Cardiac septum (tissue), 1 donor: ENCODE measurements at places on chromosomes 12 and 14.
A peak's percentile ranks its signal among the peaks of the same experiment; 100 is the strongest.

GRCh38 chr12:27342536-27342935, 9.9 kb downstream of the BMAL2 start:
- no peak for DNase-seq

GRCh38 chr12:6444704-6445688, at the start of gene CD27:
Gene CD27, plus strand, starts transcription at chr12:6444955. Its CDS starts 141 bp downstream, at chr12:6445096.
- no peak for DNase-seq

DNA sequence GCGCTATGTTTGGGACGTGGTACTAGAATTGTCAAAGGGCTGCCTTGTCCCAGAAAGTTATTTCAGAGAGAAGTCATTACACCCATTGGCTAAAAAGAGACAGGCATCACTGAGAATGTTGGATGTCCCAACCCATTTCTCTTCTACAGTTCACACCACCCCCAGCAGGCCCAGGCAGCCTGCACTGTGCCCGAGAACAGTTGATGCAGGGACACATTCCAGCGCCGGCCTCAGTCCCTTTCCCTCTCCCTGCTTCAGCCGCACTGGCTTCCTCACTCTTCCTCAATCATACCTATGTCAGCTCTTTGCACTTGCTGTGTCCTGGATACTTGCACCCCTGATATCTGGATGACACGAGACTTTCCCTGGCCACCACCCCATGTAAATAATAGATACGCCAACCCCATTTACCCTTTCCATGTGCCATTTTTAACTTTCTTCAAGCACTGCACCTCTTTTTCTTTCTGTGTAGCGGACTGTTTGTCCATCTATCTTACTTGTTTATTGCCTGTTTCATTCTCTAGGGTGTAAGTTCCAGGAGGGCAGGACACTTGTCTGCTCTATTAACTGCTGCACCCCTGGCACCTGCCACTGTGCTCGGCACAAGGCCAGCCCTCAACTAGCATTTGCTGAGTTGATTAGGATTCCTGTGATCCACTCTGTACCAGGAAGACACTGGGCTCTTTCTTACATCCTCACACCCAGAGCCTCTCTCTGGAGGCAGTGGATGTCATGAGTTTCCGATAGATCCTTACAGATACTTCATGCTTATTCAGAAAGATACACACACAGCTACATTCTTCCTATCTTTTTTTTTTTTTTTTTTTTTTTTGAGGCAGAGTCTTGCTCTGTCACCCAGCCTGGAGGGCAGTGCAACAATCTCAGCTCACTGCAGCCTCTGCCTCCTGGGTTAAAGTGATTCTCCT, 76.6 kb upstream of the CEP83 start:
- peak; percentile 20 for DNase-seq

DNA sequence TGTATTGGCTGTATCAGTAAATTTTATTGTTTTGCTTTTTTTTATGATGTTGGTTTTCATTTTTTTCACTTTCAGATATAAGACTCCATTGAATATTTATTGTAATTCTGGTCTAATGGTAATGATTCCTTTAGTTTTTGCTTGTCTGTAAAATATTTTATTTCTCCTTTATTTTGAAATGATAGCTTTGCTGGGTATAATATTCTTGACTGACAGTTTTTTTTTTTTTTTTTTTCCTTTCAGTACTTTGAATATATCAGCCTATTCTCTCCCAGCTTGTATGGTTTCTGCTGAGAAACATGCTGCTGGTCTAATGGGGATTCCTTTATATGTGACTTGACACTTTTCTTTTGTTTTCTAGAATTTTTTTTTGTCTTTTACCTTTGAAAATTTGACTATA, 195.1 kb upstream of the SLC38A2 start:
- DNase-seq = no peak

DNA sequence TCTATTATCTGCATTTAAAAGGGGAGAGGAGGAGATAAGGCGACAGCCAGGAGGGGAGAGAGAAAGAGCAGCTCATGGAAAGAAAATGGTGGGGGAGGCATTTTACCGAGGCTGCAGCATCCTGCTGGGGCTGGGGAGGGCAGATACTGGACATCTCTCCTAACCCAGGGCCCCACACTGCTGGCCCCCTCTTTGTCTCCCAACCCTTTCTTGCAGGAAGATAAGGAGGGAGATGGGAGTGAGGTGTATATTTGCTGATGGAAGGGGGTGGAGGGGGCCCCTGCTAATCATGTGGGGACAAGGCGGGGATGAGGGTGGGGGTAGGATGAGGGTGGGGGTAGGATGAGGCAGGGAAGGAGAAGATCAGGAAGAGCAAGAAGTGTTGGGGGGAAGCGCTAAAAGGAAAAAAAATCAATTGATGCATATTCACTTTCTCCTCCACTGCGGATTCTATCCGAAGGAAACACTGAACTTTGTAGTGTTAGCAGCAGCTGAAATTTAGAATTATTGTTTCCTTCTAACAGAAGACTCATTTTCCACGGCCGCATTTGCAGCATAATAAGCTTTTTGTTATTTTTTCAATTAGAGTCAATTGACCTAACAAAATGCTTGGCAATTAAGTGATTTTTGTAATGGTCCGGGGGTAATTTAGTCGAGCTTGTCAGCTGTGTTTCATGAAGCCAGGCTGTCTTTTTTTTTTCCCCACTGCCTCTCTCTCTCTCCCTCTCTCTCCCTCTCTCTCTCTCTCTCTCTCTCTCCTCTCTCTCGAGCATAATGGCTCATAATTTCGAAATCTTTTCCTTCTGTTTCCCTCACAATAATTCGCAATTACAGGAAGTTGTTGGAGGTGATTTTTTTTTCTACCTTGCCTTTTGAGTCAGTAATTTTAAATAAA, 1134.6 kb downstream of the BCL11B start:
- no peak for DNase-seq

DNA sequence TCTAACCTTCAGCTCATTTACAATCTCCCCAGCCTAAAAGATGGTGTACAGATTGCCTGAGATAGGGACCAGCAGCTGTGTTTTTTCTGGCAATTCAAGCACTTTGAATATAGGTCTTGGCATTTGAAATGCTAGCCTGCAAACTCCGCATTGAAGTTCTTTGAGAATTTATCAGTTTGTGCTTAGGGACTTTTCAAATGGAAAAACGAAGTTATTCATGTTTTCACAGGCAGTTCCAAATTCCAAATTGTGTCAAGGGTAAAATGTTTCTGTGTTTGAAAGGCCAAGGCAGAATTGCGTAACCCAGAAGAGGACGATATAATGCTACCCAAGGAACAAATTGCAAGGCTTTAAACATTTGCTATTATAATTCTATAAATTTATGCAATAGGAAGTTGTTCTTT, 168.9 kb upstream of the RASSF8 start:
- DNase-seq = no peak

DNA sequence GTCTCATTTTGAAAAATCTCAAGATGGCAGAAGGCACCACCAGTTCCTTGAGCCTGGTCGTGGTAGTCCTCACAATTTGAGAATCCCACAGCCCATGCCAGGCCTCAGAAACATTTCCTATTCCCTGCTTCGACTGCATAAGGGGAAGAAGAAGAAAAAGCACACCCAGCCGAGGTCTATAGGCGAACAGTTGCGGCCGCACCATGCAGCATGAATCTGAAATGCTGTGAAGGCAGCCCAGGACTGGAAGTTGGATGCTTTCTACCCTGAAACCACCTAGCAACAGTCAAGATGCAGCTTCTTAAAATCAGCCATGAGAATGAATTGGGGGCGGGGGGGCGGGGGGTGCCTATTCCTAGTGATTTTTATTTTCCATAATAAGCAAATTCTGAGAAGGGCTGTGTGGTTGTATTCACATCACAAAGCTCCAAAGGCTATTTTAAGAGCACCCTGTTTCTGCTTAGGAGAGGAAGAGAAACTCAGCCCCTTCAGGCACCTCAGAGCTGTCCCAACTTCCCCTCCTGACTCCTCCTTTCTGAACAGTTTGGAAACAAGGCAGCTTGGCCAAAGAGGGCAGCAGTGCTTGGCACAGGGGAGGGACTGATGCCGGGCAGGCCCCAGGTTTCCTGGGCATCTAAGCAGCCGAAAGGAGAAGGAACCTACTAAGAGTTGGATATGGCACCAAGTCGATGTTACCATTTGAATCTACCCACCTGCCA, 172.5 kb upstream of the FOXN3 start:
- no peak for DNase-seq

- DNase-seq = peak; percentile 57
These were observed 5.3 kb upstream of the BEGAIN start for GRCh38 chr14:100592461-100592891.

- DNase-seq = no peak
These were observed 246.3 kb downstream of the NTF3 start for GRCh38 chr12:5678176-5678575.

DNA sequence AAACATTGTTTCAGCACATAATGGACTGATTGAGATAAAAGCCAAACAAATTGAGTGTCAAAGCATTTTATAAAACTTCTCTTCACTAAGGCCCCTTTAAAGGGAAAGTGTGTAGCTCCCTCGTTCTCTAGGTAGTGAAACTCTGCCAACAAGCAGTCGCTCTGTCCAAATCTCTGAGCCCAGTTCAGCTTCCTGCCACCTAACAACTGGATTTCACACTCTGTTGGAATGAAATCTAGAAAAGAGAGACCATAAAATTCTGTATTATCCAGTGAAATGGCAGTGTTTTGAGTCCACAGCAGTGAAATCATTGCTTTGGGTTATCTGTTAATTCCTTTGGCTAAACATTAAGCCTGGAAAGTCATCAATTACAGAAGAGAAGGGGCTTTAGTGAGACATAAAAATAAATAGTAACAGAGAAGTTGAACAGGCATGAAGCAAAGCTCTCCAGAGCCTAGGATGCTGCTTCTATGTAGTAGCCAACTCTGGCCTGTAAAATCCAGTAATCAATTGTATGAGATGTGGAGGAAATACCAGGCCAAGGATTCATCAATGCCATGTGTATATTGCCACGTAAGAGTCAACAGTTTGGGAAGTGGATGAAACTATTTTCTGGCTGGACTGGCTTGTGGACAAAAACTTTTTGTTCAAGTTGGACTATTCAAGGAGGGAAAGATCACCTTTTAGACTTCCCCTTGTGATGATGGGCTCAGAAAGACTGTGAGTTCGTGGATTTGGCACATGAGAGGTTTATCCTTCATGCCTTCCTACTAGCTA, 122.5 kb downstream of the WIF1 start:
- DNase-seq = no peak

DNA sequence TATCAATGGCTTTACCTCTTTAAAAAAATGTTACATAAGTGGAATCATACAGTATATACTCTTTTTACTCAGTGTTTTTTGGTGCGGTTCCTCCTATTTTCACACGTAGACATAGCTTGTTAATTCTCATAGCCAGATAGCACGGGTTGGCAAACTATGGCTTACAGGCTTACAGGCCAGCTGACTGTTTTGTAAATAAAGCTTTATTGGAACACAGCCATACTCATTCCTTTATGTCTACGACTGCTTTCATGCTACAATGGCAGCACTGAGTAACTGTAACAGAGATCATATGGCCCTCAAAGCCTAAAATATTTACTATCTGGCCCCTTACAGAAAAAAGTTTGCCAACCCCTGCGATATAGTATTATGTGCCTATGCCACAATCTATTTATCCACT, 5.8 kb upstream of the DAAM1 start:
- DNase-seq = no peak

DNA sequence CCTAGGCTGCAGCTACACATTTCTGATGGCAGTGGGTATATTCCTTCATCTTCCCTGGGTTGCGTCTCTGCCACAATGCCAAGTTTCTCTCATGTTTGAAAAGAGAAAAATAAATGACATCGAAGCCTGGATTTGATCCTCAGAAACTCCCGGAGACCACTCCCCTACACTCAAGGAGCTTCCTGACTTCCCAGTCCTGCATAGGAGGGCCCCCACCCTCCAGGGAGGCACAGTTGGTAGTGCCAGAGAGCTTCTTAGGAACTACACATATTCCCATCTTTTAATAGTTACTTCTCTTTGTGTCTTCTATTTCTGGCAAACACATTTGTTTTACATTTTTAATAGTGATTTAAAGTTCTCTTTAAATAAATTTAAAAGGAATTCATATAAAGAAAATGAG, 30.7 kb downstream of the AP5M1 start:
- no peak for DNase-seq

GRCh38 chr12:38258411-38258810, 58.2 kb upstream of the ALG10B start:
- DNase-seq = no peak

DNA sequence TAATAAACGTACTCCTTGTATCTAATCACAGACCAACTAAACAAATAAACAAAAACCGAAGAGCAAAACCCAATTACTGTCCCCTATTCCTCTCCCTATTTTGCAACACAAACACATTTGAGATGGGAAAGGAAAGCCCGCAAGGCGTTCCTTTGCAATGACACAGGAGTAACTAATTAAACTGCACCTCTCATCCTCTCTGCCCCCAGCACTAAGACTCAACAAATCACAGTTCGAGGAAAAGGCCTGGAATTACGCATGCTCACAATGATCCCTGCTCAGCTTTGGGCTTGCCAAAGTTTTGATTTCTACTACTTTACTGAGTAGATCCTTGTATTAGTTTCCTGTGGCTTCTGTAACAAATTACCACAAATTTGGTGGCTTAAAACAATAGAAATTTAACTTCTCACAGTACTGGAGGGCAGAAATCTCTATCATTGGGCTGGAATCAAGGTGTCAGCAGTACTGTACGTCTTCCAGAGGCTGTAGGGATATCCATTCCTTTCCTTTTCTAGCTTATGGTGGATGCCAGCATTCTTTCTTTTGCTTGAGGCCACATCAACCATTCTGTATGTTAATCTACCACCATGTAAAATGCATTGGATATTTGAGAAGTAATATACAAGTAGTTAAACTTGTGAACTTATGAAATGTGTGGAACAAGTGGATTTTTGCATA, 123.0 kb downstream of the NAV3 start:
- no peak for DNase-seq

GRCh38 chr12:24546084-24546483, 402.8 kb downstream of the BCAT1 start:
- DNase-seq = no peak

- no peak for DNase-seq
These were observed 94.3 kb upstream of the PDE3A start for GRCh38 chr12:20274008-20274407.

DNA sequence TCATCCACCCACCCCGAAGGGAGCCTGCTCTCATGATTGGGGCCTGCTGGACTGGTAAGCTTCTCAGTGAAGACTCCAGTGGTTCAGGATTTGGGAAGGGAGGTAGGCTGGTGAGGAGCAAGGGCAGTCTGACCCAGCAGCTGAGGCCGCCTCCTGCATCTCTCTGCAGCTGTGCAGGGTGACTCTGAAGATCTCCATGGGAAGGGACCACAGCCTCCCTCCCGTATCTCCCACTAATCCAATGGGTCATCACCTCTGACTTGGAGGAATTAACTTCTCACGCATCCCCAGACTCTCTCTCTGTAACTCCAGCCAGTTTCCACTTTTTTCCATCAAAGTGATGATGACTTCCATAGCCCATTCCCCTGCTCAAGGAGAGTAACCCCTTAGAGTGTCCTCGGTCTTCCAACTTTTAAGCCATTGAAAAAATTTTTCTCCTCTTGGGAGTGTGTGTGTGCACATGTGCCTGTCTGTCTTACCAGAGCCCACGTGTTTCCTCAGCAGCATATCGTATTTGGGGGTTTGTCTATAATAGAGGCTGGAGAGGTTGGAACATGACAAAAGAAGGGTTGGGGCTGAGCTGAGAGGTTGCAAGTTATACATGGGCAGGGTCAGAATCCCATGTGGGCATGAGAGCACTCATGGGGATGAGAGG, 11.3 kb downstream of the CLSTN3 start:
- DNase-seq = no peak

GRCh38 chr12:105944628-105945027, 194.1 kb downstream of the NUAK1 start:
- no peak for DNase-seq

- no peak for DNase-seq
These were observed 514.6 kb downstream of the FUT8 start for GRCh38 chr14:65926935-65927700.
